ENCODE measurements at places on chromosomes 1 and 21. TPM values are rescaled to one million over a fixed set of nuclear protein-coding genes. Genes with fewer than 3 reads are reported as not detected.
A peak's percentile ranks its signal among the peaks of the same experiment; 100 is the strongest.

Gene PAQR6
- total RNA-seq = 0.43 TPM

DNA sequence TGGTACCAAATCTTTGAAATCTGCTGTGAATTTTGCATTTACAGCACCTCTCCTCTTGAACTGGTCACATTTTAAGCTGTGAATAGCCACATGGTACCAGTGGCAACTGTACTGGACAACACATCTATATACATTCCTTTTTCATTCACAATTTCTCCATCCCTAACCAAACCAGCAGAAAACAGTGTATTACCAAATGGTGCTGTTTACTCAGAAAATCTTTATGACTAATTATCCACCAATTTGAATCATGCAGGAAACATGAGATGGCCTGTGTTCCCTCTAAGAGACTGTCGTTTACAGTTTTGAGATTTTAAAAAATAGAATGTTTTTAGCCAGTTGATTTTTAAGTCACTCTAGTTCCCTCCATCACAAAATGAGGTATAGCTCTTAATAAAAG lies 17.6 kb upstream of the CCT8 start:
- no peak for DNase-seq

DNA sequence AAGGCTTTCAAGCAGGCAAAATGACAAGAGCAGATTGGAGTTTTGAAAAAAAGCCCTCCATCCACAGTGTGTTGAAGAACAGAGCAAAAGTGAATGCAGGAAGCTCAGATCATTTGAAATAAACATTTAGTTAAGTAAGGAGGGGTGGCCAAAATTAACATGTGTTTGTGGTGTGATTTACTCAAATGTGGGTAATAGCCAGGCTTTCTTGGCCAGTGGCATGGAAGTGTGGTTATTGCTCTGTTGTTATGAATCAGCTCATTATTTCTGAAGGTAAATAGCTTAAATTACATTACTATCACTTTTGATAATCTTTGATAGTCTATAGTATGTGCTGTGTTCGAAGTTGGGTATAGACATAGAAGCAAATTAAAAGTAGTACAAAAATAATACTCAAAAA lies 485.9 kb downstream of the LMO4 start:
- no peak for DNase-seq

DNA sequence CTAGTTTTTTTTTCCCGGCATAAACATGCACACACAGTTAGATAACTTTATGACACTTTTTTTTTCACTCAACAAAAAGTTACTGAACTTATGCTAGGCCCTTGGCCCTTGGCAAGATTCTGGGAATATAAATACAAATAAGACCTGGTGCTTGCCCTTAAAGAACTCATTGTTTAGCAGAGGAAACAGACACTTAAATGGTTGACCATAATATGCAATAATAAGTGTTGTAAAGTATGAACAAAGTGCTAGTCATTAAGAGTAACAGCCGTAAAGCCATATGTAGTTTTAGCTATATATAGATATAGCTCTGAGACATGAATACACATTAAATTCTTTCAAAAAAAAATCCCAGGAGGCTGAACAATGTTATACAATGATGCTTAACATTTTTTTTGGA lies 198.3 kb downstream of the CYYR1 start:
- DNase-seq = no peak

Gene WNT2B
- total RNA-seq = 3.2 TPM

- peak; percentile 92 for DNase-seq
Observed at GRCh38 chr21:45923146-45923545, 58.4 kb upstream of the COL6A1 start.

Gene TRIM63
- total RNA-seq = 1.2 TPM

- DNase-seq = no peak
Observed at GRCh38 chr1:219119839-219120238, 53.8 kb upstream of the LYPLAL1 start.

Gene LAD1
- 0.29 TPM for total RNA-seq

DNA sequence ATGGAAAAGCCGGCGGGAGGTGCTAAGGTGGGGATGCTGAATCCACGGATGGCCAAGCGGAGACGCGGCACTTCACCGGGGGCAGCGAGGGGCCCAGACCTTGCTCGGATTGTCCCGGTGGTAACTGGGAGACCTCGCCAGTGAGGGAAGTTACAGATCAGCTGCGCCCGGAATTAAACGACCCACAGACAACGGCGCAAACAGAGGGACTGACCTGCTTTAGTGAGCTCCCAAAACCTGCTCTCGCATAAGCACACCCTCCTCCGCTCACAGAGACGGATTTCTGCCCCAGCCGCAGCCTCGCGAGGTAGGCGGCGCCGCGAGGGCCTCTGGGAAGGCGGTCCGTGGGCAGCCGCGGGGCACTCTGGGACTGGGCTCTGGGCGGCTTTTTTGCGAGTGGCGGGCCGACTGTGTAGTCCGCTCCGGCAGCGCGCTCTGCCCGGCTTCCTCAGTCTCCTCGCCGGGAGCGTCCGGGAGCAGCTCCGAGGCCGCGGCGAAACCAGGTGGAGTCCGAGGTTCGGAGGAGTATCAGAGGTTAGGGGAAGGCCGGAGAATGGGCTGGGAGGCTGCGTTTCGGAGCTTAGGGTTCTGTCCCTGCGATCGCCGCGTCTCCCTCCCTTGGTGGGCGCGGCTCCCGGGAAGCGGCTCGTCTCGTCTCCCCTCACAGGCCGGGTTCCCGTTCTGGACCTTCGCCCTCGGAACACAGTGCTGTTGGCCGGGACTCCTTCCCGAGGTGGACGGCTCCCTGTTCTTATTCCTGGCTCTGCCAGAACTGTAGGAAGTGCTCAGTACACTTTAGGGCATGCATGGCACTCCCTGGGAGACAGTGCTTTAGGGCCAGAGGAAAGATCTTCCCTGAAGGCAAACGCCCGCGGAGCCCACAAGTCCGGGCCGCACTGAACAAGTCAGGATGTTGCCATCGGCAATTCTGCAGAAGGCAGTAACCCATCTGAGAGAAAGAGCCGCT lies at the start of gene EXO5:
Gene EXO5, plus strand, starts transcription at position 393 of the 967 bp plus-strand sequence. CDS start 5,778 bp downstream, outside the sequence.
- peak; percentile 96 for DNase-seq

Gene ITGB2
- 47.9 TPM for total RNA-seq

Gene BTBD8
- total RNA-seq = 3.5 TPM

GRCh38 chr1:67209521-67209920 lies 43.3 kb downstream of the IL23R start:
- no peak for DNase-seq

- DNase-seq = no peak
Observed at GRCh38 chr21:34279883-34280282, 83.9 kb upstream of the KCNE2 start.

DNA sequence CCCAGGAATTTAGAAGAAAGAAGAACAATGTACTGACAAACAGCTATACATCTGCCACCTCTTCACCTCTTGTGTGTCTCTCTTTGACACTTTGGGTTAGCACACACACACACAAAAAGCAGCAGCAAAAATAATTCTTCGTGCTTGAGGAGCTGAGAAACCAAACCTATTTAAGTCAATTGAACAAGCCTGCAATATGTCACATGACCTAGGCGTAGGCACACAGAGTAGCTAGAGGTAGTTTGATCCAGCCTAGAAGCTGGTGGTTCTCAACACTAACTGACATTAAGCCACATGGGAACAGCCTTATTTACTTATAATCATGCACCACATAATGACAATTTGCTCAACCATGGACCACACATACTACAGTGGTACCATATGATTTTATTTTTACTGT lies 32.3 kb downstream of the RRAGC start:
- DNase-seq = no peak

Gene MEX3A
- total RNA-seq = 0.23 TPM

GRCh38 chr1:84303314-84303830 lies 1.9 kb downstream of the SAMD13 start:
- DNase-seq = no peak

- DNase-seq = no peak
Observed at GRCh38 chr1:203353486-203353885, 2.6 kb upstream of the FMOD start.

DNA sequence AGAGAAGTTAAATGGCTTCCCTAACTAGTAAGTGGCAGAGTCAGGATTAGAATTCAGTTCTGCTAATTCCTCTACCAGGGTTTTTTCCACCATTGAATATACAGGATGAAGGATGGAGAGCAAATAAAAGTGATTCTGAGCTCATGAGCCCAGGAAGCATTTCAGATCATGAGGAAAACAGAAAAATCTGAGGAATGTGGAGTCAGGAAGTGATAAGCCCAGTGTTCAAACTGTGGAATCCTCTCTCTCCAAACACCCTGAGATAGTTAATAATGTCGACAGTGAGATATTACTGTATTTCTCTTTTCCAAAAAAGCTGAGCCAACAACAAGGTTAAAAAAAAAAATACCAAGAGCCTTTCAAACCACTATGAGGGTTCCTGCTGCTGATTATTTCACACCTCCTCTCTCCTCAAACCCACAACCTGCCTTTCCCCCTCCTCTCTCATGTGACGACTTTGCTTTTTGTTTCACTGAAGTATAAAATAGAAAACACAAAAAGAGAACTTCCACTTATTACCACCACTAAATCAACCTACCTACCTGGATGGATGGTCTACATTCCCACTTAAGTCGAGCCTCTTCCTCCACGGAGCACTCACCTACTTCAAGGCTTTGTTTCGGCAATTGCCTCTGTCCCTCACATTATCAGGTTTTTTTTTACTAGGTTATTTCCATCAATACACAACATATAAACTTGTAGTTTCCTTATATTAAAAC lies 8.9 kb downstream of the SLAMF1 start:
- no peak for DNase-seq

DNA sequence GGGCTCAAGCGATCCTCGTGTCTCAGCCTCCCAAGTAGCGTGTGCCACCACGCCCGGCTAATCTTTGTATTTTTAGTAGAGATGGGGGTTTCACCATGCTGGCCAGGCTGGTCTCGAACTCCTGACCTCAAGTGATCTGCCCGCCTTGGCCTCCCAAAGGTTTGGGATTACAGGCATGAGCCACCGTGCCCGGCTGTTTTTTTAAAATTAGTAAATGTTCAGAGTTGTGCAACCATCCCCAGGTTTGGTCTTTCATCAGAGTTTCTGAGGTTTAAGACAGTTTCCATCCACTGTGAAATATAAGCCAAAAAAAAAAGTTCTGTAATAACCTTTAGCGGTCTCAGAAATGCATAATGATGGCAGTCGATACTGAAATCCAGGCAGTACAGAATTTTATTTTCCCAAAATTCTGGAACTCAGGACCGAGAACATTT lies 550 bp upstream of the SYT11 start:
- no peak for DNase-seq

- no peak for DNase-seq
Observed at GRCh38 chr21:28523367-28523766, 469.3 kb downstream of the LTN1 start.

GRCh38 chr1:242787968-242788367 lies 263.5 kb upstream of the PLD5 start:
- no peak for DNase-seq

DNA sequence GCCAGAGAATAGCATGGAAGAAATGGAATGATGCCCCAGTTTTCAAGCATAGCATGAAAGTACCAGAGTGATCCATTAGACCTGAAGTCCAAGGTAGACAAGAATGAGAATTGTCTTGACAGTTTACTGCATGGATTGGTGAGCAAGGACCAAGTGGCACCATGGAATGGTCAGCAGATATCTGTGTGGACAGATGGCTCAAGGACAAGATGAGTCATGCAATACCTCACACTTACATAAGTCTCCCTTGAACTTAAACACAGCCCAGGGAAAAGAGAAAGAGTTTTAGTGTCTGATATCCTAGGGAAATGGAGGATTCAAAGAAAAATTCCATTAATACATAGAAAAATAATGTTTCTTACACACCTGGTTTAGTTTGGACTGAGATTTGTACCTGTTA lies 195.2 kb downstream of the MRPL39 start:
- DNase-seq = no peak

Gene GLRX2
- 26.6 TPM for total RNA-seq

DNA sequence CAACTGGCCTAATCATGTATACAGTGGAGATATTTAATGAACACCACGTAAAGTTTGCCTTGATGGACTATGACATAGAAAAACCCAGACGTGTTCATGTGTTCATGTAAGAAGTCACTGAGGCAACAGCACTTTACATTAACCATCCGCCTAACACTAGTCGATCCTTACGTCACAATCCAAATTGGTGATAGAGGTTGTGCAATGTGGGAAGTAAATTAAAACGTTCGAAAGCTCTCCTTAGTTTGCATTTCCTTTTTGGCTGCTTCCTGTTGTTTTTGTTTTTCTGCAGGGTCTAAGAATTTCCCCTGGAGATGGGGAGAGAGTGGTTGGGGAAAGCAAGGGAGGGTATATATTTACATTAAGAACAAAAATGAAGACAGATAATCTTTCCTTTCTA lies 587.5 kb upstream of the ADGRL2 start:
- no peak for DNase-seq

DNA sequence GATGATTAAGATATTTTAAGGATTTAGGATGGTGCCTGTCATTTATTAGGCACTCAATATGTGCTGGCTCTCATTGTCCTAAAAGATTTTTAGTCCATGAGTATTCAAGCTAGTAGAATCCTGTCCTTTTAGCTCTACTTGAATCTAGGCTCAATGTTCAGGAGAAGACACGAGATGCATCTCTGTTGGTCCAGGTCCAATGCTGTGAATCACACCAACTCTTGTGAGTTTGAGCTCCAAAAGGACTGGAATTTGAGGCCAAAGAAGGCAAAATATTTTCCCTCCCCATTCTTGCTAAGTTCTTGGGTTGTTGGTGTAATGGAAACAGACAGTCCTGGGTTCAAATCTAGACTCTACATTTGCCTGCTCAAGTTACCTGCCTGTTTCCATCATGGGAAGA lies 1.4 kb upstream of the PODN start:
- DNase-seq = no peak

- no peak for DNase-seq
Observed at GRCh38 chr1:58308206-58308605, 238.3 kb downstream of the OMA1 start.

GRCh38 chr1:226063224-226063976 lies 884 bp downstream of the H3-3A start:
- DNase-seq = peak; percentile 83

DNA sequence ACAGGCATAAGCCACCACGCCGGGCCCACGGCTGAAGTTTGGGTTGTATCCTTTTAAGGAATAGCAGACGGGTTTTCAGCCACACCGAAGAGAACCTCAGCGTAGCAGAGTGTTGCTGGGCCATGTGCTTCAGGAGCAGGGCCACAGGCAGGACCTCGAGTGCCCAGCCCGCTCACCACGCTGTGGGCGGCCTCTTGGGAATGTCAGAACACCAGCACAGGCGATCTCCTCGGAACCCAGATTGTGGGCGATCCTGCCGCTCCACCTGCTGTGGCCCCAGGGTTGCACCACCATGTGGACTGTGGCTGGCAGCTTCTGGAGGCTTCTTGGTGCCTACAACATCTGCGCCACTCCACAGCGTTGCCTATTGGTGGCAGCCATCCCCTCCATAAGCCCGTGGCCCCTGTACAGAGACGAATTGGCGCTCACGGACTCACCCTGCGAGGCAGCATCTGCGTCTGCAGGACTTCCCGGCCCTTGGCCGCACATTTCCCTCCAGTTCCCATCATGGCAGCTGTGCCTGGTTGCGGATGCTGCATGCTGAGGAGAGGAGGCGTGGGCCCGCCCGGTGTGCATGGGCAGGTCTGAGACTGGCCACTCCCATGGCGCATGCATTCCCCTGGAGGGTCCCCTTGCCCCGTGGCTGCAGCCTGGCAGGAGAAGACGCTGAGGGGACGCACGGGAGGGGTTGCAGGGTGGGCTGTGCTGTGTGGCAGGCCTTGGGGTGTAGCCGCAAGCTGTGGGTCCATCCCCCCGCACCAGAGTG lies 69.3 kb downstream of the SKI start:
- DNase-seq = no peak
